ENCODE measurements at places on chromosomes 7 and 10.

DNA sequence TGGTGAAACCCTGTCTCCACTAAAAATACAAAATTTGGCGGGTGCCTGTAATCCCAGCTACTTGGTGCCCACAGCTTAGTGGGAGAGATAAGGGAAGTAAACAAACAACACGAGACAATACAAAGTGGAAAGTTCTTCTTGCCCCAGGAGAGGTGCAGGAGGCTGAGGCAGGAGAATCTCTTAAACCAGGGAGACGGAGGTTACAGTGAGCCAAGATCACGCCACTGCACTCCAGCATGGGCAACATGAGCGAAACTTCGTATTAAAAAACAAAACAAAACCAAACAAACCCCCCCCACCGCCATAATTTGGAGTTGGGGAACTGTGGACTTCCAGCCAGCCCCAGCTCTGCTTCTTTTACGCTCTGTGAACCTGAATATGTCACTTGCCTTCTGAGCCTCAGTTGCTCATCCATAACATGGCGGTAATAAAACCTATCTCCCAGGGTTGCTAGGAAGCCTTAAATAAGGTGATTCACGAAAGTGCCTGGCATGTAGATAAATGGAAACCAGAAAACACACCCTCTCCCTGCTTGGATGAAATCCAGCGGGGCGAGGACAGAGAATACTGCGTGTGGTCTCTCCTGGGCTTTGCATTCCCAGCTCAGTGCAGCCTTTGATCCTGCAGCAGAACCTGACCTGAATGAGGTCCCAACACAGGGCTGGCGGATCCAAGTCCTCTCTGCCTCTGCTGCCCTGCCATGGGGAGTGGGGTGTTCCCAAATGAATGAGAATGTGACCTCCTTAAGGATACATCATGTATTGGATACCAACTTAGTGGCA lies 10.2 kb downstream of the MLXIPL start:
- no peak for DNase-seq

- DNase-seq: no peak
These were observed 221.2 kb downstream of the ADRA2A start for GRCh38 chr10:111298031-111298430.

DNA sequence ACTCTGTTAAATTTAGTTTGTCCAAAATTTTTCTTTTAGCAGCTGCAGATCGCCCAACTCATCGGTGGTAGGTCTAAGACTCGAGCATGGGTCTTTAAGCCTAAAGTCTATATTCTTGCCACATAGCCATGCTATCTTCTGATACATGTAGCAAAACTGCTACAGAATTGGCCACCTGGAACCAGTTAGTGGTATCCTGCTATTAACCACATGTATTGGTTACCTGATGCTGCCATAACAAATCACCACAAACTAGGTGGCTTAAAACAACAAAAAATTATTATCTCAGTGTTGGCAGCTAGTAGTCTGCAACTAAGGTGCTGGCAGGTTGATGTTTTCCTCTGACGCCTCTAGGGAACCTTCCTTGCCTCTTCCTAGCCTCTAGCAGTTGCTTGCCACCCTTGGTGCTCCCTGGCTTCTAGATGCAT lies 96.7 kb upstream of the PIK3CG start:
- no peak for DNase-seq

GRCh38 chr7:157016024-157016351 lies 5.5 kb upstream of the MNX1 start:
- no peak for DNase-seq

- no peak for DNase-seq
These were observed 43.3 kb downstream of the C10orf120 start for GRCh38 chr10:122656308-122656705.

DNA sequence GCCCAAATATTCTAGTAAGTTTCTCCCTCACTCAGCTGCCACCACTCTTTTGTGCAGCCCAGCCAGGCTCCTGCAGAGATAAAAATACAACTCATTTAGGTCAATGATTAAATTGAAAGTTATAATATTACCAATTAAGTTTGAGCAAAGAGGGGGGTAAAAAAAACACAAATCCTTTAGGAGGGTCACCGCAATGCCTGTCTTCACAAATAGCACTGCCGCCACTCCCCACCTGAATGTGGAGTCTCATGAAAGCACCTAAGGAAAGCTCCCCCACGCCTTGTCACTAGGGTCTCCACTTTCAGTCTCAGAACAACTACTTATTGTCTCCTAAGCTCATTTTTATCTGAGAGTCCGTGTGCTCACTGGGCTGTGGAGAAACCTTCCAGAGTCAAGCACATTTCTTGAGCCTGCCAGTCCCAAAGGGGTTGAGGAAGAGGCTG lies 148.7 kb downstream of the FGFR2 start:
- no peak for DNase-seq
